GM23248 (cell line): ENCODE measurements at places on chromosomes 6 and 20. TPM values are rescaled to one million over a fixed set of nuclear protein-coding genes. Genes with fewer than 3 reads are reported as not detected.

The DOK5 gene
- total RNA-seq = 10.8 and 11.8 TPM in 2 replicates

The FAM209B gene
- not detected in 2 replicates for total RNA-seq

The CCN6 gene
- not detected in 2 replicates for total RNA-seq

The COL11A2 gene
- 0.25 and 0.32 TPM in 2 replicates for total RNA-seq

The PCMTD2 gene
- 34.3 and 134 TPM in 2 replicates for total RNA-seq

The SEMG1 gene
- not detected in 2 replicates for total RNA-seq

The FILIP1 gene
- total RNA-seq = under 0.01 and 0.13 TPM in 2 replicates

The BPIFA1 gene
- not detected in 2 replicates for total RNA-seq

The HLA-DOB gene
- total RNA-seq = not detected in 2 replicates

GRCh38 chr6:91590191-91590590 is 1003.3 kb upstream of the MAP3K7 start:
- no peak for DNase-seq

DNA sequence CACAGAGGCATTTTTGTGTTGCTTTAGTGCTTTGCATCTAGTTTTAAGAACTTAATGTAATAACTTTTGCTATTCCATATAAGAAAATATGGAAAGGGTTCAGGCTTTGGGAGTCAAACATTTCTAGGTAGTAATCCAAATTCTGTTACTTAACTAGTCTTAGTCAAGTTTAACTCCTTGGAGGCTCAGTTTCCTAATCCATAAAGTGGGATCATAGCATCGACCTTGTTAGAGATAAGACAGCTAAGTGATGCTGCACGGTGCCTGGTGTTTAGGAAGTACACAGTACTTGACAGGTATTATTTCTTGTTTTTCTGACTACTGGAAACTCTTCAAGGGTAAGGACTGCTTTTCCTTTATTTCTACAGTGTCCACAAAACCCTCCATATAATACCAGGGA is 24.5 kb upstream of the ARMH2 start:
- DNase-seq = no peak

- no peak for DNase-seq
Measured at GRCh38 chr6:80939898-80940297, 812.6 kb downstream of the TENT5A start.

DNA sequence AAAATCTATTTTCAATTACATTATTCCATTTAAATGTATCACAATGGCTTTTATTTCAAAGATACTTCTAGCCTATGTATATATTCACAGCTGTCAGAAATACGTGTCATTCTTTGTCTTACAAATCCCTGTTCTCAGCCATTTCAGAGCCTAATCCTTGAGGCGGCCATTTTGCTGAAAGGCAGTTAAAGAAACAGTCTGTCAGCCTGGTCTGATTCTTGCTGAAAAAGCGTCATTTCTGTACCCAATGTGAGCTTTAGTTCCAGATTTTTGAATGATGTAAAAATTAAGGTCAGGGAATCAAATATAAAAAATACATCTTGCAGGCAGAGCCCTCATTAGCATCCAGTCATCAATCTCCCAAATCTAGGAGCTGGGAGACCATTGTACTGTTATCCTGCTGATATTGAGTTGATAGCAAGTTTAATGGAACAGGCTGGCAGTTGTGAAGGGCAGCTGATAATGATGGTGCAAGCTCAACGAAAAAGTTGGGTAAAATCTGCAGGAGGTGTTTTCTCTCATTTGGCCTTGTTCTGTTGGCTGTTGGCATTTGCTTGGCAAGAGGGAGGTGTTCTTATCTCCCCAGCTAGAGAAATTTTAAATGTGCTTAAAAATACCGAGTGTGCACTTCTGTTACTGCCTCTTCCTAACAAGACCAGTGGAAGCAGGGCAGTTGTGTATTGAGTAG is 314.8 kb downstream of the SOX4 start:
- DNase-seq = no peak

GRCh38 chr6:33720998-33721397 is 9.5 kb upstream of the UQCC2 start:
- DNase-seq = no peak

DNA sequence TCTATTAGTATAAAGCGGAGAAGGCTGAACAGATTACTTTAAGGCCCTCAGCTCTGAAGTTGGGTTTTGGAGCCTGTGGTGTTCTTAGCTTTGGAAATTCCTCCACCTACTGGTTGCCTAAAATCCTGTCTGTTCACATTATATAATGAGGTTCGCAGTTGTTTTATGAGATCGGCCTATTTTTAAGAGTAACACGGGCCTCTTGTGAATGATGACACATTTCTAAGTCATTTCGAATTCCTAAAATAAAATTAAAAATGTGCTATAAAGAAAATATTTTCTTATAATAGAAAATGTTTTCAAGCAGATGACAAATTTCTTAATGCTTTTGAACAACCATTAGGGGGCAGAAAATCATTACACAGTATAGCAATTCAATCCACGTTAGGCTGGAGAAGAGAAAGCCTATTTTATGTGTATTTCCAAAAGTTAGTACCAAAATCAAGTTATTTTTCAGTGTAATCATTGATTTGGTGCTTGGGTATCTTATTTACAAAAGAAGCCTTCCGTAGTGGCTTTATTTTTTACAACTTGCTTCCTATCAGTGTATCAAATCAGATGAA is 15.8 kb upstream of the FAM8A1 start:
- peak; percentile 89 for DNase-seq

- peak; percentile 26 for DNase-seq
Measured at GRCh38 chr6:26170951-26171841, 84.0 kb downstream of the HFE start.

GRCh38 chr6:165910184-165910966 is 247.3 kb upstream of the PDE10A start:
- no peak for DNase-seq

GRCh38 chr20:20261159-20261558 is 106.7 kb upstream of the INSM1 start:
- no peak for DNase-seq

DNA sequence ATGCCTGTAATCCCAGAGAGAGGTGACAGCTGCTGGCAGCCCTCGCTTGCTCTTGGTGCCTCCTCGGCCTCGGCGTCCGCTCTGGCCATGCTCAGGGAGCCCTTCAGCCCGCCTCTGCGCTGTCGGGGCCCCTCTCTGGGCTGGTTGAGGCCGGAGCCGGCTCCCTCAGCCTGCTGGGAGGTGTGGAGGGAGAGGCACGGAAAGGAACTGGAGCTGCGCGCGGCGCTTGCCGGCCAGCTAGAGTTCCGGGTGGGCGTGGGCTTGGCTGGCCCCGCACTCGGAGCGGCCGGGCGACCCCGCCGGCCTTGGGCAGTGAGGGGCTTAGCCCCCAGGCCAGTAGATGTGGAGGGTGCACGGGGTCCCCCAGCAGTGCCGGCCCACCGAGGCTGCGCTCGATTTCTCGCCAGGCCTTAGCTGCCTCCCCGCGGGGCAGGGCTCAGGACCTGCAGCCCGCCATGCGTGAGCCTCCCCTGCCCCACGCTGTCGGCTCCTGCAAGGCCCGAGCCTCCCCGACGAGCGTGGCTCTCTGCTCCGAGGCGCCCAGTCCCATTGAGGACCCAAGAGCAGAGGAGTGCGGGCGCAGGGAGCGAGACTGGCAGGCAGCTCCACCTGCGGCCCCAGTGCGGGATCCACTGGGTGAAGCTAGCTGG is 34.6 kb downstream of the C6orf52 start:
- no peak for DNase-seq

DNA sequence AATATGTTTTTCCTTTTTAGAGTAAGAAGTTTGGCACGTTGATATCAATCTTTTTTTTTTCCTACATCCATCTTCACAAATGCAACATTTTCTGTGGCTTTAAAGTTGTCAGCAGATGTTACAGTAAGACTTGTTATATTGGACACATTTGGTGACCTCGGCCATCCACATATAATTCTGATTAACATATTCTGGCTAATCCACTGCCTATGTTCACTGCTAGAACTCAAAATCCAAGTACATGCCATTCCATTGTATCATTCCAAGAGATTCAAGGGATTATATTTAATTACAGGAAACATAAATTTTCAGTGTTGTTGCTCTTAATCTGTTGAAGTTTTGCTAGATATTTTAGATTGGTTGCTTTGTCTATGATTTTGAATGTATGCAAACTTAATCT is 367.6 kb downstream of the TENT5A start:
- DNase-seq = peak; percentile 35

DNA sequence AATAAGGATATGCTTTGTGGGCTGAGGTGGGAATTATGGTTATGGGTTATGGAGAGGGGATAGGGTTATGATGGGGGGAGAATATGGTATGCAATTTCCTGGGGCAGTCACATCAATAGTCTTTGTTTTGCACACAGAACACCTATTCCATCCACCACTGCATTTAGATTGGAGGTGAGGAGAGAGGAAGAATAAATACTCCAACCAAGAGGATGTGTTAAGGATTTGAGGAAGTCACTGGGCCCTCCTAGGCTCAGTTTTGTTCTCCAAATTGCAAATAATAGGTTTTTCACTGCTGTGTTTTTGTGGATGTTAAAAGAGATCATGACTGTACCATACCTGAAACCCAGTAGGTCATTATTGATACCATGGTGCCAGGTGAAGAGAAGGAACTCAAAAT is 29.5 kb upstream of the SIRPG start:
- DNase-seq = no peak

DNA sequence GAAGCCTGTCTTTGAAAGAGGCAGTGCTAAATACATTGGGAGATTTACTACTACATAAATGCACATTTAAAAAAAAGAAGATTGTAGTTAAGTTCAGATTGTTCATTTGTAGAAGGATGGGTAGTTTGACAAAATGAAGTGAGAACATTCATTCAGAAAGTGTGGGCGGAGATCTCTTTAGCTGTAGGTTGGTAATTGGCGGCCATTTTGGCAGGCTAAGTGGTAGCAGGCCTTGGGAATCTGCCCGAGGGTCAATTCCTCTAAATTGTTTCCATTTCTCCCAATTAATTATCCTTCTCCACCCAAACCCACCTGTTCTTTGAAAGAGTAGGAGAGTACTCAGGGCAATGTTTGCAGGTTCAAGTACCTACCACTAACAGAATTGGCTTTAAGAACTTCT is 17.9 kb downstream of the SOX4 start:
- DNase-seq = no peak
